ENCODE measurements at places on chromosomes 6 and 20.

GRCh38 chr6:33977606-33978411, 168.1 kb downstream of the GRM4 start:
- no peak for DNase-seq

DNA sequence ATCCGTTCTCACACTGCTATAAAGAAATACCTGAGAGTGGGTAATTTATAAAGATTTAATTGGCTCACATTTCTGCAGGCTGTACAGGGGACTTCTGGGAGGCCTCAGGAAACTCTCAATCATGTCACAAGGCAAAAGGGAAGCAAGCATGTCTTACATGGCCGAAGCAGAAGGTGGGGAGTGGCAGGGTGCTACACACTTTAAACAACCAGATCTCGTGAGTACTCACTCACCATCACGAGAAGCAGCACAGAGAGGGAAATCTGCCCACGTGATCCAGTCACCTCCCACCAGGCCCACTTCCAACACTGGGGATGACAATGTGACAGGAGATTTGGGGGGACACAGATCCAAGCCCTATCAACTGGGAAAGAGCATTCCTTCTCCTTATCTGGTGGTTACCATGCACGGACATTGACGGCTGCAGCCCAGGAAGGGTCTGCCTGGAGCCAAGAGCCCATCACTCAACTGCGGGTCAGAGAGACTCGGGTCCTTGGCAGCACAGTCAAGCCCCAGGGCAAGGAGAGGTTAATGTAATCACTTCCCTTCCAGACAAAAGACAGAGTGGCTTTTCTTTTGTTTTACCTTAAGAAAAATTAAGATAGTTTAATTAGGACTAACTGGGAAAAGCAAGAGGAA, 112.3 kb upstream of the CST7 start:
- DNase-seq, result no peak

GRCh38 chr6:142075516-142076101, 57.1 kb upstream of the GJE1 start:
- DNase-seq, result no peak

- DNase-seq, result no peak
Observed at GRCh38 chr6:159804504-159804903, 4.4 kb downstream of the PNLDC1 start.

DNA sequence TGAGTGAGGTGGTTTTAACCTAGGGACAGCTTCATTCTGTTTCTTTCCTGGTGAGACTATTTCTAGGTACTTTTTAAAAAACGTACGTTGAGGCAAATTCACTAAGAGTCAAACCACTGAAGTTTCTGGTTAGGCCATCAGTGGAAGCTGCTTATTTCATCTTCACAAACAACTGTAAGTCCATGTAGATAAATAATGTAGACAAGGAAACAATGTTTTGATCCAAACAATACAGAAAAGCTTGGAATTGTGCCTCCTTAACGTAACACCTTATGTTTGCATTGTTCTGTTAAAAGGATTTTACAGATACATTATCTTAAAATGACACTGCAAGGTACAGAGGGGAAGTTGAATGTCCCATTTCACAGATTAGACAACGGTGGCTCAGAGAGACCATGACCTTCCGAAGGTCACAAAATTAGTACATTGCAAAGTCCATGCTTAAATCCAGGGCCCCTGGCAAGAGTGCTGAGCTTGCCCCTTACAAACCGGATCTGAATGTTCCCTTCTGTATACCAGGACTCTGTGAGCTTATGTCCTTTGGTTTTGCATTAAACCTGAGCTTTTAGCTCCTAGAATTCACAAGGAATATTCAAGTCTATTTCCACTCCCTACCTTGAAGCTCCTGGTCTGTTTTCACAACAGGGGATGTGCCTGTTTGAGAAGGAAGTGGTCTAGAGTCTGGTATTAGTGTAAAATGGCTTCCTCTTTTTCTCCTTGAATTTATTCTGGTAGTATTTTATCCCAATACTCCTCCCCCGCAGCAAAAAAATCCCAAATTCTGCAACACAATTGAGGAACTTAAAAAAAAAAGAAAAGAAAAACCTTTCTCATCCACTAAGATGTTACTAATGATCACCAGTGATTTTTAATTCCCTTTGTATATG, 28.9 kb upstream of the ZNF217 start:
- no peak for DNase-seq

All from NCI-H1417 (cell line).